ENCODE measurements at places on chromosomes 11 and 22. TPM values are rescaled to one million over a fixed set of nuclear protein-coding genes. Genes with fewer than 3 reads are reported as not detected.

DNA sequence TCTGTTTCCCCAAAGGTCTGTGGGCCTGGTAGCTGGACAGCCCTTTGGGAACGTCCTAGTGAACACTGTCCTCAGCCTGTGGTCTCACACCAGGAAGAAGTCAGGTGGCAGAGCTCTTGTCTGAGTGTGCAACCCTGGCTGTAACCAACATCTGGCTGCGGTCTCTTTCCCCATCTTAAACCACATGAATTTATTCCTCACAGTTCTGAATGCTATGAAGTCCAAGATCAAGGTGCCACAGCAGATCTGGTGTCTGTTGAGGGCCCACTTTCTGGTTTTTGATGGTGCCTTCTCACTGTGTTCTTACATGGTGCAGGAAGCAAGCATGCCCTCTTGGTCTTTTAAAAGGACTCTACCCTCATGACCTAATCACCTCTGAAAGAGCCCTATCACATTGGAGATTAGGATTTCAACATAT, 2.7 kb downstream of the UPB1 start:
- no peak for DNase-seq

DNA sequence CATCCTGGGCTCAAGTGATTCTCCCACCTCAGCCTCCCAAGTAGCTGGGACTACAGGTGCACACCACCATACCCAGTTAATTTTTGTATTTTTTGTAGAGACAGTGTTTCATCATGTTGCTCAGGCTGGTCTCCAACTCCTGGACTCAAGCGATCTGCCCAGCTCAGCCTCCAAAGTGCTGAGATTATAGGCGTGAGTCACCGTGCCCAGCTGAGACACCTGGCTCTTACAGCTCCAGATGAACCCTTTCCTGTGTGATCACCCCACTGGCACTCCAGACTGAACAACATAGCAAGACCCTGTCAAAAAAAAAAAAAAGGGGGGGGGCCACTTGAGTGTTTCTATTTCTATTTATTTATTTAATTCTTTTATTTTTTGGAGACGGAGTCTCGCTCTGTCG, 1.0 kb upstream of the ADSL start:
- DNase-seq, result no peak

DNA sequence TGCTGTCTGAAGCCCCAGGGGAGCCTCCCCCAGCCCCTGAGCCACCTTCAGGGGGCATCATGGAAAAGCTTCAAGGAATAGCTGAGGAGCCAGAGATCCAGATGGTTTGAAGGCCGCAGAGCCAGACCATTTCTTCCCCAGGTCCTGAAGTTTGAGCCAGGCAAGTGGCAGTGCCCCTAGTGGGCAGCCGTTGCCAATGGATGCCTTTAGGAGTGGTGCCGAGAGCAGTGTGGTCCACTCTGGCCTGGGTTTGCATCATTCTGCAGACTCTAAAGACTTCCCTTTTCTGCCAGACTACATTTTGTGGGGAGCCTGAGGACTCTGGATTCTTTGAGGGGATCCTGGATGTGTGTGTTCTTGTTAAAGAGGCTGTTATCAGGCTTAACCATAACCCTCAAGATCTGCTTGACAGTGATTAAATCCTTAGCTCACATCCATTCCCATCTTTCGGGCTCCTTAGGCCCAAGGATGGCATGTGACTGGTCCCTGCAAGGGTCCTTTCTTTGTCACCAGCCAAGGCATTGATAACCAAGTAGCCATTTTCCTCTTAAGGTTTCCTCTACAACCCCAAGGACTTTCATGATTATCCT, 13.1 kb downstream of the HINFP start:
- no peak for DNase-seq

GRCh38 chr11:47366020-47366490, 12.3 kb downstream of the SPI1 start:
- no peak for DNase-seq

- DNase-seq, result no peak
Measured at GRCh38 chr11:69263736-69264052, 30.3 kb upstream of the MYEOV start.

DNA sequence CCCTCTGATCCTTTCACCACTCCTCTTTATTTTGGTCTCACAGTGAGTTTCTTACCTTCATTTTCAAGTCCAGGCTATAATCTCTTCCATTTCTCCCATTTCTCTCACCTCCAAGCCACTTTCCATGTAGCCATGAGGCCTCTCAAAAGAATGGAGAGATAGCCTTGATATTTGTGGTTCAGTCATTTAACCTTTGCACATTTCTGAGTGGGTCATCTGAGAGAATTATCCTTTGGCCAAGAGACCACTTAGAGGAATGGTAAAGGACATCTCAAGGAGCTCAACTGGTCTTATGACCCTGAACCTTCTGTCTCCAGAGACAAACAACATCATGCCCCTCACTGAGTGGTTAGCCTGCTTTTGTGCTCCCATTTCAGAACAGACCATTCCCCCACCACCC, 121.1 kb downstream of the KIRREL3 start:
- DNase-seq, result no peak

DNA sequence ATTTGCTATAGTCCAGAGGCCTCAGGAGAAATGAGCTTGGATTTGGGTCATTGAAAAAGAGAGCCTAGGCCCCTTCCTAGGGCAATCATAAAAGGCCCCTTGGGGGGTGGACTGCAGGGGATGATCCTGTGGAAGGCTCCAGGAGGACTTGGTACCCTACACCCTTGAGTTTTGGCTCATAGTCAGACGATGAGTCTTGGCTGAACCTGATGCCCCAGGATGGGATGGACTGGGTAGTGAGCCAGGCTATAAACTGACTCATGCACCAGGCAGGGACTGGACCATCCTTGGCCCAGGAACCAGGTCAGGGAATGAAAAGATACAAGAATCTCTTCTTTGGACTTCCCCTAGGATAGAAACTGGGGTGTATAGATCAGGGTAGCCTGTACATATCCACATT, 54.2 kb downstream of the NAV2 start:
- DNase-seq, result no peak

DNA sequence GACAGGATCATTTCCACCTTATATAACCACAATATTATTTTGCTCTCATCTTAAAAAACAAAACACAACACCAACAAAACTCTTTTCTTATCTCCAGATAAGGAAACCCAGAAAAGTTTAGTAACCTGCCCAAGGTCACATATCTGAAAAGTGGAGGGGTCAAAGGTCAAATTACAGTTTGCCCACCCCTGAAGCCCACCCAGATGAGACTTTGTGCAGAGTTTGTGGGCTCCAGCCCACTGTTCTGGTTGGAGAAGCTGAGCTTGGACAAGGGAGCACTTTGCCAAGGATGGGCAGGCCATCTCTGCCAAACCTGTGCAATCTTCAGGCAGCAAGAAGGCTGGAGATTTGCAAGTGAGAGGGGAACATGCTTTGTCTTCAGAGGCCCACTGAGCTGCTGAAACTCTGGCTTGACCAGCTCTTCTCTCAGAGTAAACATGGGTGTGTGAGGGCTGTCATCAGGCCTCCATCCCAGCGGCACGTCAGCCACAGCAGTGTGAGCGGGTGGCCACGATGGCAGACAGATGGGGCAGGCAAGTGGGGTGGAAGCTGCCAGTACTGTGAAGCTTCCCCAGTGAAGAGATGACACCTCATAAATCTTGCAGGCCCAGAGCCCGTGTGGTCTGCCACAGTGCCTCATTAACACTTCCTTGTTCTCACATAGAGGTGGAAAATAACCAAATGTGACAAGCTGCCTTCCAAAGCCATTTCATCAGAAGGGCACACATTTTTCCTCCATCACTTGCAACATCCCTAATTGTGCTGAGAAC, 111.8 kb downstream of the CCDC81 start:
- no peak for DNase-seq

DNA sequence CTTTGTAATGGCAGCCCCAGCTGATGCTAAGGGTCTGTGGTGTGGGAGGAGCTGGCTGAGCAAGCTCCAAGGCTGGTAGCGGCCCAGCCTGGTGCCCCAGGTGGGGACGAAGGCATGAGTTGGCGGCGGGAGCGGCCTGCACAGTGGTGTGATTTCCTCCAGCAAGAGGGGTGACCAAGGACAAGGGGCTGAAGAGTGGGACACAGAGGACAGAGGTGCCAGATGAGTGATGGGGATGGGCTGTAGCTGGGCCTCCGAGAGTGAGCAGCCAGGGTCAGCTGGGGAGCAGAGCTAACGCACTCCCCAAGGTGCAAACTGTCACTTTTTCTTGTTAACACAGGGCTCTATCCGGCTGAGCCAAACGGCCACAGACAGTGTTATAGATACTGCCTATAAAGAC, 229.2 kb upstream of the TBCEL start:
- DNase-seq, result no peak

DNA sequence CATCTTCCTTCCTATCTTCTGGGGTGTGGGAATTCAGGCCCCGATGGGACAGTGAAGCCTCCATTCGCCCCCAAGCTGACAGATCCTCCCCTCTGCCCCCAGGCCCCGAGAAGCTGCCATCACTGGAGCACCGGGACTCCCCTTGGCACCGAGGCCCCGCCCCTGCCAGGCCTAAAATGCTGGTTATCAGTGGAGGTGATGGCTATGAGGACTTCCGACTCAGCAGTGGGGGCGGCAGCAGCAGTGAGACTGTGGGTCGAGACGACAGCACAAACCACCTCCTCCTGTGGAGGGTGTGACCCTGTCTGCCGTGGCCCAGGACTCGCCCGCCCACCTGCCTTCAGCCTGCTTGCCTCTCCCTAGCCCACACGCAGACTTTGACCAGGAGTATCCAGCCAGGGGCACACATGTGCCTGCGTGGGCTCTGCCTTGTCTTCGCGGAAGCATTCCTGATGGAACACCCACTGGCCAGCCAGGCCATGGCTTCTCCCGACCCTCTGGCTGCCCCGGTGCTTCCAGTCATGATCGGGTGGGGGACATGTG, 8.6 kb upstream of the RELT start:
- no peak for DNase-seq

- DNase-seq, result no peak
Measured at GRCh38 chr11:7004482-7004881, 15.7 kb downstream of the ZNF214 start.

DNA sequence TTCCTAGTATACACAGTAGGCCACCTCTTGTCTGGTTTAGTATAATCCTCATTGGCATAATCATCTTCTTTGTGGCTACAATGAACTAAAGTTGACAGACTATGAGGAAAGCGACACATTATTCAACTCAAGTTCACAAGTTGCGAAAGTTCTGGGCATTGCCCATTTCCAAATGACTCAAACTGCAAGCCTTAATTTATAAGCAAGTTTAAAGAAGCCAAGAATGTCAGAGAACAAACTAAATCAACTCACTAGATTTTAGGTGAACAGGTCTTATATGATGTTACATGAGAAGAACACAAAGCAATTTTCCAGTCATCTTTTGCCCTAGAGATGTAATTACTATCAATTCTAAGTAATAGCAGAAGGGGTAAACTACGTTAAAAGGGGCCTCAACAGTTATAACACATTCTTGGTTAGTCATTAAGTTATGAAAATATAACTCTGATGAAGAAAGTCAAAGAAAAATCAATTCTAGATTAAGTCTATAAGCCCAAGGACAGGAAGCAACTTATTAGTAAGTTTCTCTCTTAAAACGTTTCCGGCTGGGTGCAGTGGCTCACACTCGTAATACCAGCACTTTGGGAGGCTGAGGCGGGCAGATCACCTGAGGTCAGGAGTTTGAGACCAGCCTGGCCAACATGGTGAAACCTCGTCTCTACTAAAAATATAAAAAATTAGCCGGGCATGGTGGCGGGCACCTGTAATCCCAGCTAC, 21.5 kb downstream of the PICALM start:
- DNase-seq, result no peak

DNA sequence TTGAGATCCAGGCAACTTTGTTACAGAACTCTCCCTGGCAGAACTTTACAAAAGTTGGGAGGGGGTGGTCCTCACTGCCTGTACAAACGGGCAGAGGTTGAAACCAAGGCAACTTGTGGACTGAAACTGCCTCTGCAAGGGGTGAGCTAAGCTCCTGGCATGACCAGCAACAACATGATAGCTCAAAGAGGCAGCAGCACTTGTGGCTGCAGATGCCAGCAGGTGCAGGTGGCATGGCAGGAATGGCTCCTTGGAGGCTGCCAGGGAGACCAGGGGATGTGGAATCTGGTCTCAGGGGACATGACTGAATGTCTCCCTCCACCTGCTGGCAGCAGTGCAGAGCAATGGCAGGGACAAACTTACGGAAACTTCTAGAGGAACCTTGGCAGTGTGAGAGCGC, 38.8 kb upstream of the PHF21A start:
- no peak for DNase-seq

DNA sequence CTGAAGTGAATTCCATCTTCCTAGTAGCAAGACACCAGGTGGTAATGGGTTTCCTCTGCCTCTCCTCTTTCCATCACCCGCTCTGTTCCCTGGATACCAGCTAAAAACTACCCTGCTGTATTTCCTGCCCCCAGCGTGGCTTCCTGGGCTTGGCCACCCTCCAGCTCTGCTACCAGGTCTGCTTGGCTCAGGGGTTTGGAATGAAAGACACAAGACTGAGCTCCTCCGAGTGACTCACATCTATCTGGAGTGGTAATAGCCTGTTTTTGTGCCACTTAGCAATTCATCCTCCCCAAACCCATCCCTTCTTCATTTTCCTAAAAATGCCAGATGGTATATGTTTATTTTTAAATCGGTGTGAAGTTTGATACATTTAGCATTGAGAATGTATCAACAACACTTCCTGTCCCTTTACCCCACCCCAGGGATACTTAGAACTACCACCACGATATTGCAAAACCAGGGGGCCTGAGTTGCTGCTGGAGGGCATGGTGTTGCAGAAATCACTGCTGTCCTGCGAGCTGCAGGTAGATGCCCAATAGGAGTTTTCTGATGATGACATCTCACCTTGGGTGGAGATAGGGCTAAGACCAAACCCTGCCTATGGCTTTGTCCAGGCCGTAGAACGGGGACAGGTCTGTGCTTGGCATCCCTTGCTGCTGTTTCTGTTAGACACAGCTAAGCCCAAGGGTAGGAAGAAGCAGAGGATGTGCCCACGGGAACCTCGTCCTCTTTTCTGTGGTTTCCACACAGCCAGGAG, 7.5 kb upstream of the MICAL3 start:
- DNase-seq, result no peak

DNA sequence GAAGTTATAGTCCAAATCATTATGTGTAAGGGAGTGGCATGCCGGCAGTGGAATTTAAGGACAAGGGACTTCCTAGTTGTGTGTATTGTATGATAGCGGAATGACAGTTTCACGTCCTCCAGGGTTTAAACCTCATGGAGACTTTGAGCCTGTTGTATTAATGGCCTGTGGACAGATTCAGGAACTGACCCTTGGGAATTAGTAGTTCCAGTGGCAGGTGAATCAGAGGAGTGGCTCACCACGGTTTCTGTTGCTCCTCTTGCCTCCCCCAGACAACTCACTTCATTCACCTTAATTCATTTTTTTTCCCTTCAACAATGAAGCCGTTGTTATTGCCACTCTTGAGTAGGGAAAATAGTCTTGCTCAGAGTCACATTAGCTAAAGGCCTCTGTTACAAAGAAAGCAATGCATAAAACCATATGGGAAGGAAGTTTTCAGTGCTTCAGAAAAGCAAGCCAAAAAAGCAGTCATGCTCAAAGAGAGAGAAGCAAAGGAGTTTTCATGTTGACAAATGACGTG, 22.6 kb downstream of the AMOTL1 start:
- no peak for DNase-seq

Gene SHANK2
- 29.1 TPM for polyA plus RNA-seq

Gene SCGB1C1
- polyA plus RNA-seq, result 0.83 TPM

Gene GPR83
- polyA plus RNA-seq, result 0.92 TPM

Gene SLC25A45
- polyA plus RNA-seq, result 10.5 TPM

Gene ENTHD1
- polyA plus RNA-seq, result not detected

Gene E2F8
- polyA plus RNA-seq, result 6.8 TPM

Gene APOL4
- polyA plus RNA-seq, result 10.4 TPM

Gene PKP3
- 8.4 TPM for polyA plus RNA-seq

All from left renal cortex interstitium (tissue), 4 donors.